Activated CD8-positive, alpha-beta memory T cell treated with anti-CD3 and anti-CD28 coated beads for 4 hours (primary cell): ENCODE measurements at places on chromosomes 2 and 18.

- no peak for DNase-seq
Measured at GRCh38 chr2:235567842-235568241, 74.0 kb downstream of the AGAP1 start.

GRCh38 chr18:47809420-47809819 is 121.0 kb downstream of the SMAD2 start:
- no peak for DNase-seq

DNA sequence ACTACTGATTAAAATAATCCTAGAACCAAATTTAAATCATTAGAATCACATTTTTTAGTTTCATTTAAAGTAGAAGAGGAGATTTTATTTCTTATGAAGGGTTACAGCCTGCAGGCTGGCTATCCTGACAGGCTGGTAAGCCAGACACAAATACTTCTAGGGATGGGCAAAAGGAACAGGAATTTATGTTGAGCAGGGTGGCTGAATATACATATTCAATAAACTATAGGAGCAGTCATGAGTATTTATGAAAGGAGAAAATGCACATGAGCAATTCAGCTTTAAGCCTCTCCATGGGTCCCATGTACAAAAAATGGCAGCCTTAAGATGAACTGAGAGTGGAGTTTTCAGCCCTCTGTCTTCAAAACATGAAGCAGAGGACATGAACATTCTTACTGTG is 182.4 kb downstream of the CTNNA2 start:
- no peak for DNase-seq

GRCh38 chr2:218970894-218971293 is 11.4 kb downstream of the CDK5R2 start:
- DNase-seq, result no peak
